CD8-positive, alpha-beta T cell (primary cell): ENCODE measurements at places on chromosomes 13 and 19.
A peak's percentile ranks its signal among the peaks of the same experiment; 100 is the strongest.

DNA sequence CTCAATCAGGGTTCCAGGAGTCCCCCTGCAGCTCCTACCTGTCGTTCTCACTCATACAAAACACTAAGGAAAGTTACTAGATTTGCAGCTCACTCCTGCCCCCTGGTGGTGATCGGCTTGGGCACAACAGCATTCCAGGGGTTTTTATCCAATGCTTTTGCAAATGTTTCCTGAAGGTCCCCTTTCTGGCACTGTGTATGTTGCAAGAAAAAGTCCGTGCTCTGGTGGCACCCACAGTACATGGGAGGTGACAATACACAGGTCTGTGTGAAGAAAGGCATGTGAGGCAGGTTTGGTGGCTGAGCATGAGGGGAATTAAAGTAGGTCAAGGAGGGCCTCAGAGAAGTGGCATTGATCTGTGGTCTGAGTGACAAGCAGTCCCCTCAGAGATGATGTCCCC lies 8.6 kb upstream of the TYK2 start:
- peak; percentile 75 for DNase-seq

GRCh38 chr19:2014731-2015607 lies 545 bp downstream of the BTBD2 start:
- DNase-seq, result peak; percentile 44

DNA sequence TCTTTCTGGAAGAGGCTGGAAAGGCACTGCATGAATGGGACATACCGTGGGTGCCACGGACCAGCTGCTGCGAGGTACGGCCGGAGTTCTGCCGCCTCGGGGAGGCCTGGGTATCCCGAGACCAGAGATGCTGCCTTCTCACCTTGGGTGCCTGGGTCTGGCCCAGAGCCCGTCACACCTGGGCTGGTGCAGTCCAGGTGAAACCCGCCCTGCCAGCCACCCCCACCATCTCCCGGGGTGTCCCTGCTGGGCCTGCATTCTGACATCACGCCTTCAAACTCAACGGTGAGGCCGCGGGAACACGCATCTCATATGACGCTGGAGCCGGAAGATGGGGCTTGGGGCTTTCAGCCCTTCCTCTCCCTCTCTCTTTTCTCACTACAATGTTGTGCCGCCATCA lies 98.0 kb downstream of the GADD45B start:
- DNase-seq, result no peak

- no peak for DNase-seq
Observed at GRCh38 chr19:44866664-44867063, 20.6 kb downstream of the NECTIN2 start.

DNA sequence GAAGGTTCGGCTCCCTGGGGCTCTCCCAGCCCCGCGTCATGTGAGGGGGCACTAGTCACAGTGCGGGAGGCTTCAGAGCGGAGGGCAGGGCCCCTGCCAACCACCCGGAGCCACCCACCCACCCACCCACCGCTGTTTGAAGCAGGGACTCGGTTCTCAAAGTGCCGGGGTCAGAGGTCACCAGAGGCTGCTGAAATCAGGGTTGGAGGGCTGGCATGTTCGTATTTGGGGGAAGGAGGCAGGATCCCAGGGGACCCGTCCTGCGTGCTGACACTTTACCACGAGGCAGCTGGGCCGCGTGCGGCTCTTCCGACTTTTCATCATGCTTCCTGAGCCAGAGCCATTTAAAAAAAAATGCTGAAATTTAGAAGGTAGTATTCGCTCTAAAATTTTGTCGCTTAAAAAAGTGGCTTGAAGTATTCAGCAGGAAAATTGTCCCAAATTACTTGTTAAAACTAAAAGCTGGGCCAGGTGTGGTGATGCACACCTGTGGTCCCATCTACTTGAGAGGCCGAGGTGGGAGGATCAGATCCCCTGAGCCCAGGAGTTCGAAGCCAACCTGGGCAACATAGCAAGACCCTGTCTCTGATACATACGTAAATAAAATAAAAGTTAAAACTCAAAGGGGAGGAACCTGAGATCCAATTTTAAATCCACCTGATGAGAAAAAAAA lies 21.2 kb downstream of the ATP11A start:
- no peak for DNase-seq

DNA sequence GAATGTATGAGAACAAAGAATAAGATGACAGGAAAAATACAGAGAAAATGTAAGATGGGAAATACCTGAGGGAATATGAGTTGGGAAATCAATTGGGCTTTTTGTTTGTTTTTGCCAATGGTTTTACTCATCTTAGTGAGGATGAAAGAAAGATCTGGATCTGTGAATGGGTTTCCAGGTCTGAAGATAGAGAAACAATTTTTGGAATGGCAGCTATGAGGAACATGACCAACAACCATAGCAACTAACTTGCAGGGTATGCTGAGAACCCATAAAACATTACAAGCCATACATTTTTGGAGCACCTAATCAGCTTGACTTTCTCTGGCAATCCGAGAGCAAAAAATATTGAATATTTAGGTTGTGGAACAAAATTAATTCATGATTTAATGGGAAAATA lies 290.0 kb downstream of the KCTD12 start:
- no peak for DNase-seq

DNA sequence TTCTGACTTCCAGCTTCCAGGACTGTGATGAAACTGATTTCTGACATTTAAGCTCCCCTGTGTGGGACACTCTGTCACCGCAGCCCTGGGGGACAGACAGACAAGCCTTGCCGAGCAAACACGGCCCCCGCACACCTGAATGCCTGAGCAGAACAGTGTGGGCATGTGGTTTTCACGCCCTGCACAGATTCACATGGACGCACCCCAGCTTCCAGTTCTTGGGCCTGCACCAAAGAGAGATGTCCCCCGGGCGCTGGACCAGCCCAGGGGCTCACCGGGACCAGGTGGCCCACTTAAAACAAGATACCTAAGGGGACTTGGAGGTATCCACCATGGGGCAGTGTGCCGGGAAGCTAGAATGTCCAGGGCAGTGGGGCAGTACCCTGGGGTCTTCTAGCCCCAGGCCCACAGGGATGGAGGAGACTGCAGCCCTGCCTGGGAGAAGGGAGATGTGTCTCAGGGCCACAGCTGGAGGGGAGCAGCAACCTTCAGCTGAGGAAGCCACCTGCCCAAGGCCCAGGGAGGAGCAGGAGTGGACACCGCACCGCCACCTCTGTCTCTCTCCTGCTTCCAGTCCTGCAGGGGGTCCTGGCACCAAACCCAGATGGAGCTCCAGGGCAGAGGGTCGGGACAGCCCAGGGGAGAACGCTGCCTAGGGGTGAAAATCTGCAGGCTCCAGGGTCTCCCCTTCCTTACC lies 50.5 kb downstream of the SOX1 start:
- no peak for DNase-seq

GRCh38 chr19:29247872-29248271 lies 34.9 kb upstream of the UQCRFS1 start:
- no peak for DNase-seq

DNA sequence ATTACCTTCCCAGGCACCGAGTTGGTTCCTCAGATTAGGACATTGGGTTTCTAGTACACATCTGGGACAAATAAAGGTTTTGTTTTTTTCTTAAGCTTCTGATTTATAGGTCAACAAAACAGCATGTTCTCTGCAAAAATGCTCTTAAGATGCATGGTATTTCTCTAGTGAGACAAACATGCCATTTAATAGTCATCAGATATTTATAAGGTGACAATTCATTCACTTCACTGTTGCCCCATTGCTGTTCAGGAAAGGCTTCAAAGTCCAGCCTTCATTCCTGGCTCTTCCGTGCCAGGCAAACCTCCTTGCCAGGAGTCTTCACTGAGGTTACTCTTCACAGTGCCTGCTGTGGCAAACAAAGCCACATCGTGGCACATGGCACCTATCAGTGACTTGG lies 156.3 kb upstream of the FNDC3A start:
- DNase-seq, result no peak

GRCh38 chr19:14094854-14095253 lies 4.3 kb upstream of the SAMD1 start:
- DNase-seq, result no peak

GRCh38 chr13:32229443-32229842 lies 85.7 kb downstream of the ZAR1L start:
- no peak for DNase-seq

DNA sequence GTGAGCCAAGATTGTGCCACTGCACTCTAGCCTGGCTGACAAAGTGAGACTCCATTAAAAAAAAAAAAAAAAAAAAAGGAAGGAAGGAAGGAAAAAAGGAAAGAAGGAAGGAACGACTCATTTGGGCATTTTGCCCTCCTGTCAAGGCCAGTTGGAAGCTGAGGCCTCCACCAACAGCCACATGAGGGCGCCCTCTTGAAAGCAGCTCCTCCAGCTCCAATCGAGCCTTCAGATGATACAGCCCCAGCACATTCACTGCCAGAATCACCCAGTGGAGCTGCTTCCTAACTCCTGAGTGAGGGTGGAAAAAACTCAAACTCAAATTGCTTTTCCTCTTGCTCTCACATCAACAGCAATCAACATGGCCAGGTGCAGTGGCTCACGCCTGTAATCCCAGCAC lies 40.9 kb downstream of the GNG7 start:
- DNase-seq, result no peak

GRCh38 chr13:110687736-110688135 lies 18.2 kb downstream of the CARS2 start:
- no peak for DNase-seq

- DNase-seq, result no peak
Observed at GRCh38 chr19:7699417-7700401, 2.2 kb downstream of the FCER2 start.
